ENCODE measurements at places on chromosomes 4 and X. TPM values are rescaled to one million over a fixed set of nuclear protein-coding genes. Genes with fewer than 3 reads are reported as not detected.

DNA sequence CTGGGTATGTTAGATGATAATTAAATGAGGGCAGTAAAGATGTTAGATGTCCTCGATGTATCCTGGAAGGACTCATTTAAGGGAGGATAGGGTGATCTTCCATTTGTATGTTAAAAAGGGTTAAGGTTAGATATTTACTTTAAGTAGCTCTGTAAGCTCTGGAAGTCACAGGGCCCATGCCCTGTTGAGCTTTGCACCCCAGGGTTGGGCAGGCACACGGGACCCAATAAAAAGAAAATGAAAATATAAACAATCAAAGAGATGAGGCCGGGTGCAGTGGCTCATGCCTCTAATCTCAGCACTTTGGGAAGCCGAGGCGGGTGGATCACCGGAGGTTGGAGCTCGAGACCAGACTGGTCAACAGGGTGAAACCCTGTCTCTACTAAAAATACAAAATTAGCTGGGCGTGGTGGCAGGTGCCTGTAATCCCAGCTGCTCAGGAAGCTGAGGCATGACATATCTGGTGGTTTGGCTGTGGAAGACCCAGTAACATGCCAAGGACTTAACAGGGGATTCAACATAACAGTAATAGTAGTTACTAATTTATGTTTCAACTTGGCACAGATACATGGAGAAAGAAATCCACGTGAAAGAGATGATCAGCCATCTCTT lies 16.9 kb upstream of the PHEX start:
- no peaks in the 10 kb centered on the region for H3K36me3 ChIP-seq
- H3K27me3 ChIP-seq = no peaks in the 10 kb centered on the region
- H3K4me1 ChIP-seq = no peaks in the 10 kb centered on the region
- DNase-seq = no peak
- no peak overlapping the region for H3K4me3 ChIP-seq

NPY2R gene
- total RNA-seq = not detected

SSX4 gene
- not detected for total RNA-seq

FHDC1 gene
- 27.2 TPM for total RNA-seq

IL2 gene
- total RNA-seq = 1.4 TPM

JAKMIP1 gene
- total RNA-seq = 0.15 TPM

PLXNA3 gene
- 17.3 TPM for total RNA-seq

- H3K4me1 ChIP-seq = no peaks in the 10 kb centered on the region
- no peak overlapping the region for H3K27ac ChIP-seq
- H3K4me3 ChIP-seq = no peak overlapping the region
- H3K36me3 ChIP-seq = no peaks in the 10 kb centered on the region
- peaks cover 4% of the 10 kb centered on the region for H3K27me3 ChIP-seq
Measured at GRCh38 chrX:46236411-46236810, 308.8 kb downstream of the ZNF674 start.

- DNase-seq = peak; percentile 85
- no peaks in the 10 kb centered on the region for H3K4me1 ChIP-seq
- no peak overlapping the region for H3K27ac ChIP-seq
- no peak overlapping the region for H3K4me3 ChIP-seq
Measured at GRCh38 chr4:39655876-39656275, 17.2 kb upstream of the SMIM14 start.

- peak; percentile 15 for DNase-seq
- no peaks in the 10 kb centered on the region for H3K27me3 ChIP-seq
- H3K27ac ChIP-seq = peak overlapping the region; percentile 66
- no peaks in the 10 kb centered on the region for H3K36me3 ChIP-seq
- no peak overlapping the region for H3K4me3 ChIP-seq
Measured at GRCh38 chr4:168569931-168570276, 73.1 kb downstream of the PALLD start.

GRCh38 chr4:129974730-129975129 lies 878.8 kb downstream of the C4orf33 start:
- H3K27ac ChIP-seq = no peak overlapping the region
- H3K4me3 ChIP-seq = no peak overlapping the region
- H3K4me1 ChIP-seq = no peaks in the 10 kb centered on the region
- H3K36me3 ChIP-seq = no peaks in the 10 kb centered on the region
- no peak for DNase-seq

GRCh38 chrX:117038918-117039440 lies 576.2 kb upstream of the CT83 start:
- no peaks in the 10 kb centered on the region for H3K27me3 ChIP-seq
- H3K4me3 ChIP-seq = no peak overlapping the region
- no peak for DNase-seq
- H3K4me1 ChIP-seq = no peaks in the 10 kb centered on the region

GRCh38 chr4:153112041-153112441 lies 92.2 kb upstream of the TRIM2 start:
- H3K4me3 ChIP-seq = no peak overlapping the region
- no peaks in the 10 kb centered on the region for H3K36me3 ChIP-seq
- H3K27ac ChIP-seq = no peak overlapping the region

MAGED2 gene
- 276 TPM for total RNA-seq

DNA sequence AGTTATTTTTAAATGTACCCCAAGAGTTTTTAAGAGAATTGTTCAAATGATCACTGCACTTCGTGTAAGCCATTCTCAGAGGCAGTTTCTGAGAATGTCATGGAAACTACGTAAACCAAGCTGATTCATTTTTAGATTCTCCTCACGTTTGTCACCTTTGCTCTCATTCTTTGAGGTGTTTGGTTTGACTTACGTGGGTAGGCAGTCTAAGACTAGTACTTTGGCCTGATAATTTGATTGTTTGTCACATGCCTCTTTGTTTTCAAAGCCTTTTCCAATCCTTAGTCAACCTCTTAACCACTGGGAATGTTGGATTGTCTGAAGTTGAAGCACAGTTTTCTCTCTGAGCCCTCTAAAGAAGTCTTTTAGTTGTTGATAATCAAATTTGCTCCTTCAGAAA lies 10.5 kb downstream of the SEPTIN11 start:
- no peaks in the 10 kb centered on the region for H3K36me3 ChIP-seq
- H3K4me1 ChIP-seq = peaks cover 25% of the 10 kb centered on the region
- DNase-seq = no peak
- no peaks in the 10 kb centered on the region for H3K27me3 ChIP-seq

- no peaks in the 10 kb centered on the region for H3K4me1 ChIP-seq
- no peak overlapping the region for H3K27ac ChIP-seq
- DNase-seq = no peak
- peaks cover 2% of the 10 kb centered on the region for H3K27me3 ChIP-seq
- H3K36me3 ChIP-seq = no peaks in the 10 kb centered on the region
Measured at GRCh38 chr4:106835919-106836318, 200.2 kb downstream of the DKK2 start.

GRCh38 chr4:8395504-8396296 lies 44.8 kb downstream of the ACOX3 start:
- DNase-seq = no peak
- no peak overlapping the region for H3K27ac ChIP-seq
- H3K4me1 ChIP-seq = peaks cover 3% of the 10 kb centered on the region
- no peaks in the 10 kb centered on the region for H3K27me3 ChIP-seq
- peaks cover 17% of the 10 kb centered on the region for H3K36me3 ChIP-seq
- no peak overlapping the region for H3K4me3 ChIP-seq

DNA sequence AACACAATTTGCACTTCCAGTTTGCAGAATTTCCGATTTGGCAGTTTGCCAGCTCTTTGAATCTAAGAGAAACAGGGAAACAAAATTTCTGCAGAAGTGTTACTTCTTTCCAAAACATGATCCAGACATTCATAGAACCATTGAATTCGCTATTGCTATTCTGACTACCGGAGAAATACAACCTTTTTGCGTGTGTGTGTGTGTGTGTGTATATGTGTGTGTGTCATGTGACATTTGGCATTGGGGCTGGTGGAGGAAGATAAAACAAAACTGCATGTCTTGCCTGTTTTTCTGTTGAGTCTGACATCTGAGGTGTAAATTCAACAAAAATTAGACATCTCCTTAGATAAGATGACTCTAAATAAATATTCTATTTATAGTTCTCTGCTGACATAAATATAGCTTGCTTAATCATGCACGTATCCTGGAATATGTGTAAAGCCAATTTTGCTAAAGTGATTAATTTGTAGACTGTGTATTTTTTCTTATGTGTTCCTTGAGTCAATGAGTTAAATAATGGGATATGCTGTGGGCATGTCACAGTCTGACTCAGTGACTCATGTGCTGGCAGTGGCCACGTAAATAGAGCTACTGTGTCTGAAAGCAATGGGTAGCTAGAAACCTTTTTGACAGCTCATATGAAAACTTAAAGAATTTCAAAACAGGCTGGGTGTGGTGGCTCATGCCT lies 98.9 kb downstream of the HPGD start:
- DNase-seq = peak; percentile 42
- no peak overlapping the region for H3K27ac ChIP-seq
- H3K4me1 ChIP-seq = peaks cover 5% of the 10 kb centered on the region
- H3K27me3 ChIP-seq = no peaks in the 10 kb centered on the region

- no peak overlapping the region for H3K27ac ChIP-seq
- H3K36me3 ChIP-seq = no peaks in the 10 kb centered on the region
- H3K4me1 ChIP-seq = no peaks in the 10 kb centered on the region
- H3K27me3 ChIP-seq = peaks cover 5% of the 10 kb centered on the region
- no peak for DNase-seq
- no peak overlapping the region for H3K4me3 ChIP-seq
Measured at GRCh38 chrX:132786217-132786616, 172.2 kb downstream of the HS6ST2 start.

DNA sequence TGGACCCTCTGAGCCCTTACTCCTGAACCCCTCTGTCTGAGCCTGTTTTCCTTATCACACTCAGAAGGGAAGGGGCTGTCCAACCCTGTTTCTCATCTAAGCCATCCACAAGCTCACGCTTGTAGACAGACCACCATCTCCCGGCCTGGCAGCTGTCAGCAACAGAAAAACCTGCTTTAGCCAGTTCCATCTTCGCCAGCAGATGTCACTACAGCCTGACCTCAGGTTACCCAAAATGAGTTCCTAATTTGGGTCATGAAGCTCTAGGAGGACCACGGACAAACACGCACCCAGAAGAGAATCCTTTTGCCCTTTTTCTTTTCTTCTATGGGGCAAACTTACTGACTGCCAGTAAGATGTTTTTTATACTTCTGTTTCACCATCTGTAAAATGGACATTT lies 445.4 kb downstream of the BCOR start:
- no peak overlapping the region for H3K4me3 ChIP-seq
- H3K36me3 ChIP-seq = no peaks in the 10 kb centered on the region
- no peaks in the 10 kb centered on the region for H3K4me1 ChIP-seq
- H3K27ac ChIP-seq = no peak overlapping the region
- DNase-seq = no peak
